Caudate nucleus (tissue), 63 donors: ENCODE measurements at places on chromosomes 1 and 21.

DNA sequence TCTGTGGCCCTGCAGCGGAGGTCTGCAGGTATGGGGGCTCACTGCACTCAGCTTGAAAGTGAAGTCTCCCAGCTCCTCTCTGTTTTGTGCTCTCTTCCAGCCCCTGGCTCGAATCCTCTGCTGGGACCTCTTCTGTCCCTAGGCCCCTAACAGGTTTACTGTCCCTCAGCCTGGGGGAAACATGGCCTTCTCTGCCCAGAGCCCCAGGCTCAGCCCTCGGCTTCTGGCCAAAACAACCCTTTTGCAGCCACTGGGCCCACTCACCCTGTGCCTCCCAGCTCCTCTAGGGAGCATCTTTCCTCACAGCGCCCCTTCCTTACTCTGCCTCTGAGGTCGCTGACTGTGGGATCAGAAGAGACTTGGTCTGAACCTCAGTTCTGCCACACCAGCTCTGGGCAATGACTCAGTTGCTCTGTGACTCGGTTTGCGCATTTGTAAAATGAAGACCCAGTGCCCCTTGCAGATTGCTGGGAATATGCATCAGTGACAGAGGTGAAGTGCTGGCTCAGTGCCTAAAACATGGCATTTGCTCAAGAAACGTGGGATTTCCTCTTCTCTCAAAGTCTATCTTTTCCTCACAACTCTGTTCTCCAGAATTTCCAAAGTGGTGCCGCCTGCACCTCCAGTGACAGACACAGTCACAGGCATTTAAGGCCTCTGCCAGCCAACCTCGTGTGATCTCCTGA is 26.5 kb upstream of the TENT5C start:
- DNase-seq: no peak

DNA sequence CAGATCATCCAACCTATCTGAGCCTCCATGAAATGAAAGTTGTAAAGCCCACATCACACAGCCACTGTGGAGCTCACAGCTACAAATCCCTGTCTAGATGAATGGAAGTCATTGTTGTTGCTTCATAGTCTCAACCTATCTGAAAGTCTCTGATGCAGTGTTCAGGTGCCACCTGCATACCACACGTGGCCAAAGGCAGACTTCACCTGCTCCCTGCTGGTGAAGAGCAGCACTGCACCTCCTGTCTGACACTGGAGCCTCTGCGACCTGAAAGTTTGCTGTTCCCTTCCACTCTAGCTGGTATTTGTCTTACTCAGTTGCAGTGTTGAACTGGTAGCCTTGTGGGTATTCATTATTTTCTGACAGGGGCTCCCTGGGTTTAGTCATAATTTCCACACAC is 18.4 kb downstream of the LORICRIN start:
- DNase-seq: no peak

- no peak for DNase-seq
Measured at GRCh38 chr1:39890273-39890672, 7.0 kb upstream of the TRIT1 start.

DNA sequence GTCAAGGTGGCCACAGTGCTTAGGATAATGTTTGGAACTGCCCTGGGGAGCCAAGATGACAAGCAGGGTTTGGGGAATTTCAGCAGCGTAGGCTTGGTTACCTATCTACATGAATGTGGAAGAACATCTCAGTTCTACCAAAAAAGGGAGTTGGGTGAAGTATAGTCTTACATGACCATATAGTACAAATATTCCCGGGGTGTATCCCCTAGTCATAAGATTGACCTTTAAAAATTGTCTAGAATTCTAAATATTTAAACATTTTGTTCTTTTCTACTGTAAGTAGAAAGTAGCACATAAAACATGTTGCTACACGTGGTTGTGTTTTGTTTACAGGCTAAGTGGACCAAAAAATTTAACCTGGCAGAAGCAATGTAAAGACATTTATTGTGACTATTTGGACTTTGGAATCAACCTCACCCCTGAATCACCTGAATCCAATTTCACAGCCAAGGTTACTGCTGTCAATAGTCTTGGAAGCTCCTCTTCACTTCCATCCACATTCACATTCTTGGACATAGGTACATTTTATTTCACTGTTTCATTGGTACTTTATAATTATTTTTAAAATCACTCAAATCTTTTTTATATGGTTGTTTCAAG is 20.3 kb downstream of the IL12RB2 start:
- no peak for DNase-seq

DNA sequence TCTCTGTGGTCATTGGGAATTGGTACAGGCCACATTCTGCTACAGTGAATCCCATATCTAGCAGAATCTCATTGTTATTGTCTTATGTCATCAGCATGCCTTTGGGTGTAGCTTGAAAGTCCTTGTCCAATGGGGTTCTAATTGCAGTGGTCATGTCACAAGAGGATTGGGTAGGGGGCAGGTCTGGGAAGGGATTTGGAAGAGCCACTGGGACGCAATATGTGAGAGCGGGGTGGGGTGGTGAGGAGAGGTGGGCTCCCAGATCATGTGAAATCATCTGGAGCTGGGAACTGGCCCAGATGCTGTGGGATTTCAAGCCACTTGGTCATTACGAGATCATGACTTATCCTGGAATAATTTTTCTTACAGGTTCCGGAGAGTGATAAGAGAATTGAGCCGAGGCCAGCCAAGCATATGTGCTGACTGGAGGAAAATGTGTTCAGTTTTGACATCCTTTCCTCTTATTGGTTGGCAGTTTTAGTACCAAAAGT is 16.3 kb downstream of the CNIH3 start:
- no peak for DNase-seq

- no peak for DNase-seq
Measured at GRCh38 chr1:172338295-172338735, 82.2 kb upstream of the C1orf105 start.

- DNase-seq: no peak
Measured at GRCh38 chr1:215992620-215993019, 425.5 kb downstream of the KCTD3 start.

- DNase-seq: no peak
Measured at GRCh38 chr21:39125752-39126485, 57.3 kb downstream of the PSMG1 start.

DNA sequence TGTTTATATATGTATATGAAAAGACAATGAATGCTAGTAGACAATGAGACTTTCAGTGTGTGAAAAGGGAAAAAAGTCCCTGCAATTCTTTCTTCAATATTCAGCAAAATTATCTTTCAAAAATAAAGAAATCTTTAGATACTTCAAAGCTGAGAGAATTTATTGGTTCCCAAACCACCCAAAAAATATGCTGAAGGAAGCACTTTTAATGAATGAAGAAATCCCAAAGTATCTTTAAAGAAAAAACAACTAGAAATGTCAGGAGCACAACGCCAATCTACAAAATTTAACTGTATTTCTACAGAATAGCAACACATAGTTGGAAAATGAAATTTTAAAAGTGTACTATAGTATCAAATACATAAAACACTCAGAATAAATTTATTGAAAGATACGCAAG is 142.3 kb upstream of the CHRM3 start:
- no peak for DNase-seq

- no peak for DNase-seq
Measured at GRCh38 chr1:162068301-162068700, 1.2 kb upstream of the NOS1AP start.
